ENCODE measurements at places on chromosomes 2 and 18.

DNA sequence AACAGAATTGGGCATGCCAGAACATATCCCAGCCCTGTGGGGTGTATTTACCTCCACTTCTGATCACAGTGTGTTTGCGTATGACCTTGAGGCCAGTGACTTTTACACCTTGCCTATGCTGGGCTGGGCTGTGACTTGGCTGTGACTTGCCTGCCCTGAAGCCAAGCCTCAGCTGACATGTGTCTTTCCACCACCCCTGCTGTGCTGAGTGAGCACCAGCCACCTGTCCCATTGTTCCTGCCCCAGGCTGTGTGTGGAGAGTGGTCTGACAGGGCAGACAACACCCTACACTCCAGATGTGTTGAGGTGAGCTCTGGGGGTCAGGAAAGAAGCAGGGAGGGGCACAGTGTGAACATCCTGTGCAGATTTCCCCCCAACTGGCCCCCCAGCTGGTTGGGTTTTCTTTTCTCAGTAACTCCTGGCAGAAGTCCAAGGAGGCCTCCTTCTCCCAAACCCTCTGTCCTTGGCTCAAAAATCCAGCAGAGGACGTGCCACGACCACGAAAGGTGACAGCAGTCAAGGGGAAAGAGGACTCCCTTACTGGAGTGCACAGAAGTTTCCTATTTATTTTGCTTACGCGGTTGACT is 5.1 kb upstream of the STEAP3 start:
- no peak for DNase-seq

GRCh38 chr18:26802330-26803200 is 62.9 kb downstream of the AQP4 start:
- no peak for DNase-seq

DNA sequence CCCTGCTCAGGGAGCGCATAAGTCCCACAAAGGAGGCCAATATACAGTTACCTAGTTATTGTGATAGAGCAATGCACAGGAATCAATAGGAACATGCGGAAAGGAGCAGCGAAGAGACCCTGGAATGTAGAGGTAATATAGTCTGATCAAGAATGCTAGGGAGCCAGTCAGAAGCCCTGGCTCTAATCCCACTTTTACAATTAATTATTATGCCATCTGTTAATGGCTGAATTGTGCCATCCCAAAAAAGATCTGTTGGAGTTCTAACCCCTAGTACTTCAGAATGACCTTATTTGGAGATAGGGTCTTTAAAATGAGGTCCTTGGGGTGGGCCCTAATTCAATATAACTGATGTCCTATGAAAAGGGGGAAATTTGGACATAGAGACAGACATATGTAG is 7.7 kb upstream of the SPATS2L start:
- no peak for DNase-seq

DNA sequence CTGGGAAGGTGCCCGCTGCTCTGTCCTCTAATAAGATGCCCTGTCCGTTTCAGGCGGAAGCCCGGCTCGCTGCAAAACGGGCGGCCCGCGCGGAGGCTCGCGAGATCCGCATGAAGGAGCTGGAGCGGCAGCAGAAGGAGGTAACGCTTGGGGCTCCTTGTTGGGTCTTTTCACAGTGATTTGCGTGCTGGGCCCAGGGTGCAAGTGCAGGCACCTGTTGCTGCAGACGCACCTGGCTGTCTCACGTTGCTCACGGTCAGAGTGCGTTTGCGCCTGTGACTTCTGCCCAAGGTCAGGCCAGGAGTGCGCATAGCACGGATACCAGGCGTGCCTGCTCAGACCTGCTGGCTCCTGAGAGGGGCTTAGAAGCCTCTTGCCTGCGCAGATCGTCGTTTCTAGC is 81.1 kb downstream of the LRRFIP1 start:
- no peak for DNase-seq

DNA sequence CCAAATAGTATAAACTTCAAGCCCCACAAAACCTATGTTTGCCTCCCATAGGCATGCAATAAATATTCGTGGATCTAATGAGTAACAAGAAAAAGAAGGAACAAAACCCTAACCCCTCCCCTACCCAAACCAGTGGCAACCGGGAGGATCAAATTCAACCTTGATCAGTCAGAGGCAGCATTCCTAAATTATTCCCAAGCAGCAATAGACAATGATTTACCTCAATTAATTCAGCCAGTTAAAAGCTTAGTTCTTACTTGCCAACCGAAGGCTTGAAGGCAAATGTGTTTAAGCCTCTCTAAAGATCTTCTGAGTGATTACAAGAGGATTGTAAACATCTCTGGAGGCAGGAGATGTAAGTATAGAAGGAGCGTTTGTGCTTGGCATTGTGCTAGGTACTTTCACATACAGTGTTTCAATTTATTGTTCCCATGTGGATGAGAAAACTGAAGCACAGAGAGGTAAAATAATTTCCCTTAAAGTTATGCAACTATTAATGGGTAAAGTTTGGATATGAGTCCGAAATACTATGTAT is 197.7 kb downstream of the MTX2 start:
- DNase-seq: no peak

- no peak for DNase-seq
Observed at GRCh38 chr2:168208652-168209051, 38.7 kb downstream of the STK39 start.

DNA sequence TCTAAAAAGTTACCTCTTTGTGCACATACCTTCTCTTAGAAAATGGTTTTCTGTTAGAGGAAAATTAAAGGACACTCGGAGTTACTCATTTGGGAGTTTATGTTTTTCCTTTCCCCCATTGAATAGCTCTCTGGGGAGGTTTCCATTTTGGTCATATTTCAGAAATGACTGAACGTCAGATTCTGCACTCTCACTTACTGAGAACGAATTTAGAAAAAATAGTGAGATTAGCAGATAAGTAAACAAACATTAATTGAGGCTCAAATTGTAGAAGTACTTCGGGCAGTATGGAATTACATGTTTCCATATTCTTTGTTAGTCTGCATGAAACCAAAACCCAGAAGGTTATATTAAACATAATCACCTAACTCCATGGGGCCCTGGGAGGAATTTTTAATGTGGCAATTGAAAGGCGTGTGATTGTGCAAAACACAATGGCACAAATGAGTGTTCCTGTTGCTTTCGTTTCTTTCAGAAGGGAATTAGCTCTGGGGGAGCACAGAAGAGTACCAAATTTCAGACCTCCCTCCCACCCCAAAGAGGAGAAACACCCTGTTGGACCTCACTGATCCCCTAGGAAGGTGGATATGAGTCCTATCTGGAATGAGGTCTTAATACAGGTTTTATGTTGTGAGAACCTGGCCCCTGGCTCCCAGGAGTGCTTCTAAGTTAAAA is 212.3 kb downstream of the BCL2 start:
- no peak for DNase-seq

GRCh38 chr18:55856229-55856628 is 268.2 kb upstream of the TCF4 start:
- DNase-seq: no peak

- no peak for DNase-seq
Observed at GRCh38 chr18:13425357-13426091, 207.0 kb downstream of the LDLRAD4 start.

- no peak for DNase-seq
Observed at GRCh38 chr2:110650346-110650745, 27.5 kb downstream of the BUB1 start.

DNA sequence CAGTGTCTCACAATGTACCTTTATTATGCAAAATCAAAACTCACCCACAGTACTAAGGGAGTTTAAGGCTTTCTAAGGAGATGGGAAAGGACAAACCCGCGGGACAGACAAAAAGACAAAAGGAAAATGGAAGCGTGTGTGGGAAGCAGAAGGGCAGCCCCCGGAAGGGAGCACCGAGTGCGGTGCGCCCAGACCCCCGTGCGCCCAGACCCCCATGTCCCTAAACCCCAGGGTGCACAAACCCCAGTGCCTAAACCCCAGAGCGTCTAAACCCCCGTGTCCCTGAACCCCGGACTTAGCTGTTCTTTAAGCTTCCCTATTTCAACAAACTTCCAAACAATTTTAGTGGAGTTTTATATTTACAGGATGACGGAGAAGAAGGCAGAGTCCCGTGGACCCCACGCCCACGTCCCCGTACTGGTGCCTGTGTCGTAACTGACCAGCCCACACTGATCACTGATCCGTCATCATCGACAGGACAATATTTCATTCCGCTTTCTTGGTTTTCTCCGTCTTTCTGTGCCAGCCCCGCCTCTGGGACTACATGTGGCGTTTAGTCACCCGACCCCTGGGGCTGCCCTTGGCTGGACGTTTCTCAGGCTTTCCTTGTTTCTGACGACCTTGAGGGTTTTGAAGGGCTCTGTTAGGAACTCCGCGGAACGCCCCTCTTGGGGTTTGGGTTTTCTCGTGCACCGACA is 76.9 kb downstream of the RTP5 start:
- no peak for DNase-seq

DNA sequence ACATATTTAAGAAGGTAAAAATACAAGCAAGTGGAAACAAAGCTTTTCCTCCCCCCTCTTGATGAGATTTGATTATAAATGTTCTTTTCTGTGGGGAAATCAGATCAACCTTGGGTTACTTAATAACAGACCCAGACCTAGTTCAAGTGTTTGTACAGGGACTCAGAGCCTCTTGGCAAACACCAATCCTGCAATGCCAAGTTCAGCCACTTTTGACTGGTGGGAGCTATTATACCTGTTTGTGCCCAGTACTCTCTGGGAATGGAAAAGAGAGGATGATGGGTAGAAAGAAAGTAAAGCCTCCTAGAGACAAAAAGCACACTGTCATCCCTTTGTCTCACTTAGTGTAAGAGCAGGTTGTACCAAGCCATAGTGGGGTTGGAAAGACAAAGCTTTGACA is 63.8 kb upstream of the EPHA4 start:
- no peak for DNase-seq

GRCh38 chr2:120465701-120465988 is 119.7 kb downstream of the INHBB start:
- DNase-seq: no peak

GRCh38 chr2:207227062-207227748 is 61.5 kb upstream of the KLF7 start:
- no peak for DNase-seq

- DNase-seq: no peak
Observed at GRCh38 chr2:192216336-192216735, 21.6 kb upstream of the TMEFF2 start.

GRCh38 chr2:107338059-107338458 is 452.1 kb upstream of the ST6GAL2 start:
- DNase-seq: no peak

DNA sequence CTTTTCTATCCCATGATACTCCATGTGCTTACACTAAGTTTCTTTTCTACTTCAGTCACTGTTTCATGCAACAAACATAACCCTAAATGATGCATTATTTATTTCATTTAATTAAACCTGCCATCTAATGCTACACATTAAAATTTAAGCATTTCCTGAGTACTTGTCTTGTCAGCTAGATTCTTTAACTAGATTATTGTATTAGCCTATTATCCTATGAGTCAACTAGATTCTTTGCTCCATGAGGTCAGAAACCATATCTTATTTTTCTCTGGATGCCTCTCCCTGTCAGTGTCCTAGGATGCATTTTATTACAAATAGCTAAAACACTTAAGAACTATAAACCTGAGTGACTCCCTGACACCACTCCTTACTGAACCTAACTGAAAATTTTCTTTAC is 652.4 kb downstream of the SLC4A3 start:
- no peak for DNase-seq

GRCh38 chr2:170176212-170176611 is 1.7 kb upstream of the MYO3B start:
- DNase-seq: no peak

GRCh38 chr2:202079310-202079709 is 6.3 kb downstream of the KIAA2012 start:
- no peak for DNase-seq

- no peak for DNase-seq
Observed at GRCh38 chr2:145503511-145503910, 983.6 kb upstream of the ZEB2 start.

DNA sequence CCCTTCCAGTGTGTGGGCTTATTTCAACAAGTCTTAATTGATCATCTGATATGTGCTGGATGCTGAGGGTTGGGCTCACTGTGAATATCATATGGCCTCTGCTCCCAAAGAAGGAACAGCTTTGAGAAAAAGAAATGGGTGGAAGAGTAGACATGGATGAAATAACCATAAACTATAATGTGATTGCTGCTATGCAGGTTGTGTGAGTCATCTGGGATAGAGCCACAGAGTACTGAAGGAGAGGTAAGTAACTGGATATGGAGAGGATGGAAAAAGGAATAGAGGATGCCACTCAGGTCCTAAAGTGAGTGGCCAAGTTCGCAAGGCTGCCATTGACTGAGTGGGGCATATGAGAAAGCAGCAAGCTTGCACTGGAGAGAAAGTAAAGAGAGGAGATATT is 8.7 kb upstream of the DSG2 start:
- DNase-seq: no peak

DNA sequence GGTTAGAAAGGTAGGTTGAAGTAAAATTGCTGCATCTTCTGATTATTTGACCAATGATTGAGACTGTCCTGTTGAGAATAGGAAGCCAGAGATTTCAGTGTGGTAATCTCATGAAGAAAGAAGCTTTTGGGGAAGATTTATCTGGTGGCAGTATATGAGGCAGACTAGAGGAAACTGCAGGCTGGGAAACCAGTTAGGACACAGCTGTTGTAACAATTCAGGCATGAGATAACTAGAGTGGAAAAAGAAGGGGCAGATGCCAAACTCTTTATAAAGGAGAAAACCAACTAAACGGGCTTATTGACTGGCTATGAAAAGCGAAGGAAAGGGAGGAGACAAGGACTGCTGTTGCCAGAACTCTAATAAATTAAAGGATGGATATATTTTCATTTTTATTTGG is 155.6 kb downstream of the TTC27 start:
- DNase-seq: no peak

DNA sequence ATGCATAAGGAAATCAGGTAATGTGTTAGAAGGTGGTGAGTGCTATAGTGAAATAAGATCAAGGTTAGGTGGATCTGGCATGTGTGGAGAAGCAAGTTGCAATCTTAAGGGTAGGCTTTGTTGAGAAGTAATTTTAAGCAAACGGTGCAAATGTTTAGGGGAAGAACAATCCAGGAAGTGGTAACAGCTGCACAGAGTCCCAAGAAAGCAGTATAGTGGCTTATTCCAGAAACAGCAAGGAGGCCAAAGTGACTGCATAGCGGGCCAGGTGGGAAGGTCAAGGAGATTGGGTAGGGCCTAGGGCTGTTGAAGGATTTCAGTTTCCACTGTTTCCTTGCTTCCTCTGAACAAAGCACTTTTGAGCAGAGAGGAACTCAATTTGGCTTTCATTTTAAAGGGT is 30.0 kb upstream of the RAB1A start:
- DNase-seq: no peak
